ENCODE measurements at places on chromosomes 4 and X. TPM values are rescaled to one million over a fixed set of nuclear protein-coding genes. Genes with fewer than 3 reads are reported as not detected.

- DNase-seq: no peak
These were observed 76.0 kb upstream of the DHRSX start for GRCh38 chrX:2576793-2577192.

DNA sequence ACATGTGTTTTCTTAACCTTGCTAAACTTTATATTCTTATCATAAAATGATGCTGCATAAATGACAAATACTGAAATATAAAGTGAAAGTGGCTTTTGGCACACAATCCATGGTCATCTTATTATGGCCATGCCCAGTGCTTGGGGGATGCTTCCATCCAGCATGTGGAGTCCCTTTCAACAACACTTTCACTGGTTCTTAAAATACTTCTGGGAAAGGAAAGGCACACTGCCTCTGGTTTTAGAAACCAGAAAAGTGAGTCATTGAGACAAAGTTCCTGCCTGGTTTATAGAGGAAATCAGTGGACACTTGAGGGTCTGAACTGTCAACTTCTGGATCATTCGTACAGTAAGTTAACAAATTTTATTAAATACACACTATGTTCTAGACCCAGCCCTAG is 248.0 kb upstream of the ADAMTS3 start:
- no peak for DNase-seq

GRCh38 chr4:69999420-69999819 is 3.7 kb downstream of the STATH start:
- DNase-seq: no peak

The NAP1L5 gene
- total RNA-seq: 8.0 TPM

The CLDN2 gene
- total RNA-seq: not detected

DNA sequence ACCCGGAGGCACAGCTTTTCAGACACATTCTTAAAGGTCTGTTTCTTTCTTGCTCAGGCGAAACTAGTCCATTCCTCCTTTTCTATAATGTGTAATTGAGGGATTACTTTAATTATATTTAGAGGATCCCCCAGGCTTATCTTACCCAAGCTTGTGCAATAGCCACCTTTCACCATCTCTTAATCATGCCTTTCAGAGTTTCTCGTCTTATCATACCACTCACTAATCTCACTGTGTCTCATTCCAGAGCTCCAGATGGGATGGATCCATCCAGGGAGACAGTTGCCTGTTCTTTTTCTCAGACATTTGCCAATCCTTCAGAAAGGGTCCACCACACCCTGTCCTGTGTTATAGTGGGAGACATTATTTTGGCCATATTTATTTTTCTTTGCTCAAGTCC is 12.5 kb downstream of the SPARCL1 start:
- no peak for DNase-seq

The CT47B1 gene
- total RNA-seq: not detected

GRCh38 chr4:152628128-152628527 is 51.7 kb downstream of the TMEM154 start:
- no peak for DNase-seq

GRCh38 chrX:129769467-129770154 is 10.1 kb upstream of the SASH3 start:
- DNase-seq: no peak

DNA sequence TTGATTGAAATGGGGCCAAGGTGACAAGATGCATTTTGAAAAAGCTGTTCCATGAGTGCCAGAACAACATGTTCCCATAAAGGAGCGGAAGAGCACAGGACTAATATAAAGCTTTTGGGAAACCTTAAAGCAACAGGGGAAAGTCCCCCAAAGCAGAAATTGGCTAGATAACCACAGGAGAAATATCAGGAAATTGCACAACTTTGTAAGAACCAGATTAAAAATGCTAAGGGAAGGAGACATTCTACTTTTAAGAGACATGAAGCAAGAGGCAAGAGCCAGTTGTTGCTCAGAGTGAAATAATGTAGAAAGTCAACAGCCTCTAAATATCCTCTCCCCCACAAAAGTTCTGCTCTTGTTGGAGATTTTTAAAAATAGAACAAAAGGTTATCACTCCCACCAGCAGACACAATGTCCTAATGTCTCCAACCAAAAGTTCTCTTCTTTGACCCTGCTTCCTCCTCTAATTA is 85.2 kb upstream of the LNX1 start:
- no peak for DNase-seq

DNA sequence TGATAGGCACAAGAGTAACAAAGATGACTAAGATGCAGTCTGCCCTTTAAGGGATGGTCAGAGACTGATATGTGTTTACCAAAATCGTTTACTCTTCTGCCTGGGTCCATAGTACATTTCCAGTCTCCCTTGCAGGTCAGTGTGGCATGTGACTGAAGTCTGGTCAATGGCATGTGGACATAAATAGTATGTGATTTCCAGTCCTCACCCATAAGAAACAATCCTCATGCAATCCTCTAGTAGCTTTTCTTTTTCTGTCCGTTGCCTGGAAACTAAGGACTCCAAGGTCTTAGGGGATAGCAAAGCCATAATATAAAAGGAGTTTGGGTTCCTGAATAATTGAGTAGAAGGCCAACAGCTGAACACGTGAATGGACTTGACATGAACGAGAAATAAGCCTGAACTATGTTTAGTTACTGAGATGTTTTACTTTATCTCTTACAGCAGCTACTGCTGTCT is 1.1 kb downstream of the SLC9B2 start:
- no peak for DNase-seq

DNA sequence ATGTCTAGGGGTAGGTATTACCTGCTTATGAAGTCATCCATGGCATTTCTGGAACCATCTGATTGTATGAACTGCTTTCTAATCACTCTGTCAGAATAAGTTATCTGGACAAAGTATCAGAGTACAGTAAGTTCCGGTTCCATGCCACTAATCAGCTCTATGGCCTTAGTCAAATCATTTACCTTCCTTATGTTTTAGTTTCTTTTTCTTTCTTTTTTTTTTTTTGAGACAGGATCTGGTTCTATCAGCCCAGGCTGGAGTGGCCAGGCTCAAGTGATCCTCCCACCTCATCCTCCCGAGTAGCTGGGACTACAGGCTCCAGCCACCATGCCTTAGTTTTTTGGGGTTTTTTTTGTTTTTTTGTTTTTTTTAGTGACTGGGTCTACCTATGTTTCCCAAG is 11.5 kb downstream of the XIAP start:
- DNase-seq: no peak

DNA sequence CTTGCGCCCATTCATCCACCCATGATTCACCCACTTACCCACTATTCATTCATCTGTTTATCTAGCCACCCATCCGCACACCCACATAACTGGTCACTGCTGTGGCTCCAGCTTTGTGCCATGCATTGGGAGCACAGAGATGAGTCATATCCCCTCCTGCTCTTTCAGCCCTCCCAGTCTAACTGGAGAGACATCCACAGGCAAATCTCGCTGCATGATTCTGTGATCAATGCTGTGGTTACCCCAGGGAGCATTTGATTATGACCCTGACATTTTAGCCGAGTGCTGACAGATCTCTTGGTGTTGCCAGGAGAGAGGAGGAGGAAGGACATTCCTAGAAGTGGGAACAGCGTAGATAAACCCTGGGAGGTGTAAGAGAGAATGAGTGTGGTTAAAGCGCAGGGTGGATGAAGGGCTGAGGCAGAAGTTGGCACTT is 10.4 kb upstream of the PORCN start:
- no peak for DNase-seq

The BEND2 gene
- not detected for total RNA-seq

- no peak for DNase-seq
These were observed 38.1 kb upstream of the NOCT start for GRCh38 chr4:138977524-138977923.

The GCNA gene
- 2.1 TPM for total RNA-seq
